ENCODE measurements at places on chromosomes 11 and 22. TPM values are rescaled to one million over a fixed set of nuclear protein-coding genes. Genes with fewer than 3 reads are reported as not detected.

Gene CYP2D6
- 0.25 TPM for total RNA-seq

Gene OR52N5
- not detected for total RNA-seq

Gene CARD18
- not detected for total RNA-seq

Gene APOL6
- 26.0 TPM for total RNA-seq

Gene SERPIND1
- total RNA-seq: not detected

Gene WT1
- total RNA-seq: 6.9 TPM

Gene DDT
- 79.0 TPM for total RNA-seq

Gene CDC42BPG
- total RNA-seq: 0.11 TPM

Gene CCDC157
- 2.5 TPM for total RNA-seq

Gene SEC14L6
- total RNA-seq: 1.4 TPM

Gene FBXO3
- total RNA-seq: 42.2 TPM

Gene HTR3B
- not detected for total RNA-seq

Gene MUC15
- total RNA-seq: not detected

Gene ESAM
- total RNA-seq: 0.89 TPM

Gene OR8K1
- total RNA-seq: not detected

Gene KCNJ11
- not detected for total RNA-seq

Gene PNPLA3
- total RNA-seq: 3.5 TPM

Gene P2RX6
- 0.44 TPM for total RNA-seq

Gene CNTN5
- not detected for total RNA-seq

Gene THY1
- total RNA-seq: 162 TPM

Gene CALCA
- total RNA-seq: not detected

Gene KCNA4
- total RNA-seq: under 0.01 TPM

Gene RAB39A
- total RNA-seq: not detected

Gene LRRC32
- 7.5 TPM for total RNA-seq

Gene CASP12
- total RNA-seq: not detected

Gene SMTNL1
- total RNA-seq: not detected

Gene PRR5L
- total RNA-seq: 5.9 TPM

Gene CHRM1
- not detected for total RNA-seq

Gene OR2AT4
- total RNA-seq: not detected

Gene CRYBB1
- total RNA-seq: not detected

Gene PRG2
- 0.37 TPM for total RNA-seq

Gene HORMAD2
- not detected for total RNA-seq

Gene OR6T1
- total RNA-seq: not detected

Gene DCHS1
- 35.2 TPM for total RNA-seq

All from uterine smooth muscle cell (primary cell).